ENCODE measurements at places on chromosomes 1 and 21.
A peak's percentile ranks its signal among the peaks of the same experiment; 100 is the strongest.

DNA sequence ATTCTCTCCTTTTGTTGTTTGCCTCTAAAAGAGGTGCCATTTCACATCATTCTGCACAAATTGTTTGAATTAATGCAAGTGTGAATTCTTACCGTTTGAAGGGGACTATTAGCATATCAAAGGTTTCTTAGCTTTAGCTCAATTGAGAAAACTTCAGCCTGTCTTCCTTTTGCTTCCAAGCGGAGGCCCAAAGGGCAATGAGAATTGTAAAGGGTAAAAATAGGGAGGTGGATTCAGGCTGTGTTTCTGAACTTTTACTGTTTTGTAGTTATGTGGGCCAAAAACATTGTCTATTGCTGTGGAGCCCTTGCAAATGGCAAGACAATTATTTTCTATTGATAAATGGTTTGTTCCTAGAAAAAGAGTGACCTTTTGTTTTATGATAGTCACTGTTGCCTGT lies 3.6 kb downstream of the ADGRL2 start:
- DNase-seq = no peak

DNA sequence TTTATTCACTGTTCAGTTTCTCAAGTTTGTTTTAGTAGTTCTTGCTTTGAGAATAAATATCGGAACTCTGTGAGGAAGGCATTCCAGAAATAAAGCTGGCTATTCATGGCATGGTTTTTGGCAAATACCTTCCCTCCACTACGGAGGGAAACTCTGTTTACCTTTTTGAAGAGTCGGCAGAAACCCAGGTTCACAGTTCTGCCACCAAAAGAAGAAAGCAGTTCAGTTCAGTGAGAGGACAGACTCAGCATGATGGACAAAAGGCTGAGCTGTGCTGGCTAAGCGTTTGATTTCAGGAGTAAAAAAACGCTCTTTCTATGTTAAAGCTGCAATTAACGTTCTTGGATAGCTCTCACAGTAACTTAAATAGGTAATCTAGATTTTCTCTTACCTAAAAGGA lies 42.4 kb downstream of the CNN3 start:
- no peak for DNase-seq

GRCh38 chr21:45993210-45994085 lies 11.9 kb downstream of the COL6A1 start:
- DNase-seq = no peak

DNA sequence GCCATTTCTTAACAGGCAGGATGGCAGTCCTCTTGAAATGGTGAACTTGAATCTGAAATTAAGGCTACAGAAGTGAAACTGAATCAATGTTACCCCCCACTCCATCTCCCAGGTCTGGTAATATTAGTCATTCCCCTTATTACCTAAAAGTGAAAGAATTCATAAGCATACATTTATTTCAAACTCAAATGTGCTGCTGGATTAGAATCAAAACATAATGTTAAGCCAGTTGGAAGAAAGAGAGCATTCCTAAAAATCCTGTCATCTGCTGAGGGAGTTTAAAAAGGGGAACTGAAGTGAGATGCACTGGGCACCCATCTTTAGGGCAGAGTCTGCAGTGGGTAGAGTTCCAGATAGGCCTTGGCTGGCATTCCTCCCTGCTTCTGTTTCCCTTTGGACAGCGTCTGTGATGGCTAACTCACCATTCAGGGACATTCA lies 17.4 kb downstream of the KIAA0319L start:
- DNase-seq = peak; percentile 11

DNA sequence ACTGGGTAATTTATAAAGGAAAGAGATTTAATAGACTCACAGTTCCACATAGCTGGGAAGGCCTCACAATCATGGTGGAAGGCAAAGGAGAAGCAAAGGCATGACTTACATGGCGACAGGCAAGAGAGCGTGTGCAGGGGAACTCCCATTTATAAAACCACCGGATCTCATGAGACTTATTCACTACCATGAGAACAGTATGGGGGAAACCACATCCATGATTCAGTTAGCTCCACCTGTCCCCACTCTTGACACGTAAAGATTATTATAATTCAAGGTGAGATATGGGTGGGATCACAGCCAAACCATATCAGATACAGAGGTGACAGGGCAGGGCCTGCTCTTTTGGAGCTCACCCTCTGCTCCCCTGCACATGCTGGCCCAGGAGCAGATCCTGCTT lies 31.4 kb upstream of the TMEM61 start:
- no peak for DNase-seq

- DNase-seq = no peak
Observed at GRCh38 chr1:56797065-56797685, 22.0 kb downstream of the FYB2 start.

DNA sequence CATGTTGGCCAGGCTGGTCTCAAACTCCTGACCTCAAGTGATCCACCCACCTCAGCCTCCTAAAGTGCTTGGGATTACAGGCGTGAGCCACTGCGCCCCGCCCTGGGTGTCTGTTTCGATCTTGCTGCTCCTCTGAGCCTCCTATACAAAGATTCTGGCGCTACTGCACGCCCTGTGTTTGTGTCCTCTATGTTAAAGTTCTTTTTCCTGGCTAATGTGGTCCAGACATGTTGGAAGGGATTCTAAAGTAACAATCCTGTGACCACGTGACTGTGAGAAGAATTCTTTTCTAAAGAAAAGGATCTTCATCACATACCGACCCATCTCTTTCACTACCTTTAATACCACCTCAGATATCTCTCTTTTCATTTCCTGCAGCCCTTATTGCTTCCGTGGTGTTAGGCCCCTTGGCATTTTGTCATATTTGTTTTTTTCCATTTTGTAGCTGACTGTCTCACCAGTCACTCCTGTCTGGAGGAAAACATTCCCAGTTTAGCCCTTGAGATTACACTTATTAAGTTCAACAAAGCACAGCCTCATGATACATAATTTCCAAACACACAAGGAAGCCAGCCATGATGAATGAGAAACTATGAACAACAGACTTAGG lies 27.2 kb upstream of the ENO1 start:
- DNase-seq = no peak

GRCh38 chr1:7954683-7955082 lies 6.8 kb upstream of the PARK7 start:
- DNase-seq = no peak

DNA sequence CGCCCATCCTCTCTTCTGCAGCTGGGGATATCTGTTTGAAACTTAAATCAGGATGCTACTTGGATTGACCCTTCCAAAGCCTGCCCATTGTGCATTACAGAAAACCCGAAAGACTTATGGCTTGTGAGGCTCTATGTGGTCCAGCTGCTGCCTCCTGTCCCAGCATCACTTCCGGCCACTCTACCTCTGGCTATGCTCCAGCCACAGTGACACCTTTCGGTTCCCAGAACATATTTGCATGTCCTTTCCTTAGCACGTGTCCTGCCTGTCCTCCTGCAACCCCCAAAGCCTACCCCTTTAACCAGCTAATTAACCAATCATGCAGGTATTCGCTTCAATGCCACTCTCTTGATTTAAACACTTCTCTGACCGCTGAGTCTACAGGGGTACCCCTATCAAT lies 167.6 kb downstream of the PRDM2 start:
- DNase-seq = no peak

GRCh38 chr1:198890214-198890930 lies 251.5 kb downstream of the PTPRC start:
- DNase-seq = no peak

- no peak for DNase-seq
Observed at GRCh38 chr1:33601751-33602150, 129.3 kb downstream of the ZSCAN20 start.

DNA sequence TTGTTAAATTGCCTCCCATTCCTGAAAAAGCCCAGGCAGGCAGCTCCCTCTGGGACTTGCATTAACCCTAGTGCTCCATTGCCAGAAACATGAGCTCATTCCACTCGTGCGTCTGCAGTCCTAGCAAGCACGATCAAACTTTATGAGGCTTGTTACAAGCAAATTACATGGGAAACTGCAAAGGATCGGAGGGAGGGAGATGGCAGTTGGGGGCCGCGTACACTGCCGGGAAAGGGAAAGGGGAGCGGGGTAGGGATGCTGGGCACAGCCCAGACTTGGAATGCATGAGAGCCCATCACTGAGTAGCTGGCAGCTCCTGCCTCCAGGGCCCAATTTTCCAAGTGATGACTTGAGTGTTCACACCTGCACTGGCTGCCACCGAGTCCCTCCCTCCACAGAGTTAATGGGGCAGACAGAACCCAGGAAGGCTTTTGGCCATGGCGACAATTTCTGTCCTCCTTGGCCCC lies 169.9 kb downstream of the BRINP2 start:
- no peak for DNase-seq

DNA sequence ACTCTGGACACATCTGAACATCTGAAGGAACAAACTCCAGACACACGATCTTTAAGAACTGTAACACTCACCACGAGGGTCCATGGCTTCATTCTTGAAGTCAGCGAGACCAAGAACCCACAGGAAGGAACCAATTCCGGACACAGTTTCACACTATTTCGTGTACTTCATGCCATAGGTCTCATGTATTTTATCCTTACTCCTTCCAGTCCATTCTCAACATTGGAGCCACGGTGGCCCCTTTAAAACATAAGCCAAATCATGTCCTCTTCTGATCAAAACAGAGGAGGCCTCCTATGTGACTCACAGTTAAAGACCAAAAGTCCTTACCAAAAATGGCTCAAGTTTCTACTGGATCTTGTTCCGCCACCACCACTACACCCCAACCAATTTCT lies 29.8 kb upstream of the RCOR3 start:
- DNase-seq = no peak

GRCh38 chr1:230028602-230029223 lies 38.3 kb upstream of the GALNT2 start:
- no peak for DNase-seq

- DNase-seq = no peak
Observed at GRCh38 chr1:53735261-53735660, 3.7 kb downstream of the GLIS1 start.

GRCh38 chr1:181712711-181713110 lies 229.4 kb downstream of the CACNA1E start:
- no peak for DNase-seq

DNA sequence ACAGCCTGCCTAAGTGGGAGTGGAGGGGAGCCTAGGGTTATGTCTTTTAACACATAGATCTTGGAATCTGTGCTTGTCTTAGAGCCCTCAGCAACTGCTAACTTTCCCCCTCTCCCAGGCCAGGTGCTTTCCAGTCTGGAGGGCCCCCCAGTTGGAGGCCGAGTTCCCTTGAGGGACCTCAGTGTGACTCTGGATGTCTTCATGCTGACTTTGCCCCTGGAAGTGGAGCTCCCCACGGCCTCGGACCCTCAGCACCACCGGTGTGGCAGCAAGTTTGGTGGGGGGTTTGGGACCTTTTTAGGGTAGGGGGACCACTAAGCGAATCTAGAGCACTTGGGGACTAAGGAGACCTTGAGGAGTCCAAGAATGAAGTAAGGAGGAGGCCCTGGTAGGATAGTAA lies 22.9 kb downstream of the HYI start:
- no peak for DNase-seq

DNA sequence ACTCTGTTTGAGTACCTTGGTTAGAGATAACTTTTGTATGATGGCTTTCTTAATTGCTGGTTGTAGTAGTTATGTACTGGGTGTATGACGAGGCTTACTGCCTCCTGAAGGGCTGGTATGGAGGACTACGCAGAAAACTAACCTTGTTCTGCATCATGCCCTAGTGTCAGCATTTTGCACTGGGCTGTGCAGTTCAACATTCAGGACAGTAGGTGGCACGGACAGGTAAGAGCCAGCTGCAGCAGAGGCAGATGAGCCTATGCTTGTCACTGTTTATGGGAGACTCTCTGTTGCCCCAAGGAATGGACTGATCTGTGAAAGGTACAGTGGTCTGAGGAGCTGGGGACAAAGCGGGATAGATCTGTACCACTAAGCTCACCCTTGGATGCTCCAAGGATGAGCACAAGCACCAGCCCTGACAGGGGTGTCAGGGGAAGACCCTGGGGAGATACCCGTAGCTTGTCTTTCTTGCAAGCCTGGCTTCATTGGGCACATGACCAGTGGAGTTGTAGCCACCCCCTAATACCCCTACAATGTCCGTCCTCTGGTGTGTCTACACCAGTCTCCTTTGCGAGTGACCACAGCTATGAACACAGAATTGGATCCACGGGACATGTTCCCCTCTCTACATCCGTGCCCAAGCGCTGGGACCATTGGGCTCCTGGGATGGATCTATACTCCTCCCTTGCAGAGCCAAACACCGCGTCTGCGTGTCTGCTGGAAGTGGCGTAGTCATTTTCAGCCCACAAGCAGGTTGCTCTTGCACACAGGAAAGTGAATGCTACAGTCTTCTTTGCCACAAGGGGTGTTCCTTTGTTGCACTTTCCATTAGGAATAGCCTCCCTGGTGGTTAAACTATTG lies 51.1 kb upstream of the CFHR3 start:
- peak; percentile 45 for DNase-seq

- no peak for DNase-seq
Observed at GRCh38 chr1:236303675-236304074, 21.9 kb upstream of the ERO1B start.

- DNase-seq = no peak
Observed at GRCh38 chr1:102732927-102733326, 375.4 kb downstream of the COL11A1 start.

- DNase-seq = no peak
Observed at GRCh38 chr1:85584264-85584781, 3.8 kb downstream of the CCN1 start.

GRCh38 chr21:40021558-40022351 lies 154.5 kb downstream of the PCP4 start:
- DNase-seq = no peak

DNA sequence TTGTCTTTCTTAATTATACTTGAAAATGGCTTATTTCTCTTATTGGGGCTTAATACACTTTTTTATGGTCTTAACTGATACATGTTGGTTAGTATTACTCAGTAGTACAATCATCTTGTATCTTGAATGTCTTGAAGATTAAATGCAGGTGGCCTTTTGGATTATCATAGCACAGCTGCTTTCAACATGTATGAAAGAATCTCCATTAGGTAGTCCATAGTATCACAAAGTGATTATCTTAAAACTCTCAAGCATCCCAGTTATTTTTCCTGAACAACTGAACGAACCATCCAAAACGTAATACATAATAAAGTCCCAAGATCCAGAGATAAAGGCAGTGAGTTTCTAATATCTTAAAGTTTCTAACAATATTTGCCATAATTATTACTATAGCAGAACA lies 51.7 kb upstream of the MYOCOS start:
- no peak for DNase-seq

DNA sequence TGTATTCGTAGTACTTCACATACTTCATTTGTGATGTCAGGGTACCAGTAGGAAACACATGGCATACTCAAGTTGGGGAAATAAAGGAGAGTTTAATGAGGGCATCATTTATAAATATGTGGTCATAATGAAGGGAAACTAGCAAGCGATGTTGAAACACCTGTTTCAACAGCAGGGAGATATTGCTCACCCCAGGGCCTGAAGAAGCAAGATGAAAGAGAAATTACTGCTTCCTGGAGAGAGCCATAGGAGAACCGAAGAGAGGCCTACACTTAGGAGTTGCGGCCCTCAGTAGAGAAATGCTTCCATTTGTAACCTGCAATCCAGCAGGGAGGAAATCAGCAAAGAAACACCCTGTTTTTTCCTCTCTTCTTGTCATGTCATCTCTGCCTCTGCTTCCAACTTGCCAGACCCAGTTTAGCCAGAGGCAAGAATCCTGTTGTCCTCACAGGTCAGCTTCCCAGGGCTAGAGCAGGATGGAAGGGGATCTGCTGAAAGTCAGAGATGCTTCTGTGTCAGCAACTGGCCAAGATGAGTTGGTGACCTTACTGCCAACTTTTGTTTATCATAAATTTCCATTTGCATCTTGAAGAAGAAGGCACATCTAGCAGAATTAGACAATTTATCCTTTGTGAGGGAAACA lies 67.6 kb upstream of the TSPAN2 start:
- no peak for DNase-seq
